H1 (cell line): ENCODE measurements at places on chromosomes 6 and 20. TPM values are rescaled to one million over a fixed set of nuclear protein-coding genes. Genes with fewer than 3 reads are reported as not detected.

Gene HNF4A
- total RNA-seq = not detected in 2 replicates

Gene SLC17A2
- not detected in 2 replicates for total RNA-seq

Gene PI3
- not detected in 2 replicates for total RNA-seq

Gene CAPN11
- 0.97 and 1.2 TPM in 2 replicates for total RNA-seq

Gene BTNL2
- not detected in 2 replicates for total RNA-seq

Gene TUBB2B
- 599 and 612 TPM in 2 replicates for total RNA-seq

Gene DYNLT2
- total RNA-seq = 1.6 and 1.8 TPM in 2 replicates

- H3K4me1 ChIP-seq = no peaks in the 10 kb centered on the region
- no peak overlapping the region for H3K4me3 ChIP-seq
- H3K27me3 ChIP-seq = no peaks in the 10 kb centered on the region
- H3K27ac ChIP-seq = no peak overlapping the region
- no peak for DNase-seq
- no peaks in the 10 kb centered on the region for H3K36me3 ChIP-seq
Measured at GRCh38 chr6:22949967-22950366, 380.6 kb downstream of the HDGFL1 start.

DNA sequence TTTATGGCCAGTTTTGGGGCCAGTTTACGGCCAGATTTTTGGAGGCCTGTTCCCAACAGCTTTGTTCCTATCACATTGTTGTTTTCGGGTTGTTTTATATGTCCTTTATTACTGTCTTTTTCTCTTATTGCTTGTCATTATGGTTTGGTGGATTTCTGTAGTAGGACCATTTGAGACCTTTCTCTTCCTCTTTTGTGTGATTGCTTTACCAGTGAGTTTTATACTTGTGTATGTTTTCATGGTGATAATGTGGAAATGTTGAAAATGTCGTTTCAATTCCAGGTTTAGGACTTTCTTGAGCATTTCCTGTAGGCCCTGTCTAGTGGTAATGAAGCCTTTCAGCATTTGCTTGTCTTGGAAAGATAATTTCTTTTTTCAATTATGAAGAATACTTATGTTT is 17.8 kb downstream of the HLA-B start:
- H3K4me3 ChIP-seq = no peak overlapping the region
- no peak overlapping the region for H3K27ac ChIP-seq
- no peaks in the 10 kb centered on the region for H3K36me3 ChIP-seq
- no peak for DNase-seq

DNA sequence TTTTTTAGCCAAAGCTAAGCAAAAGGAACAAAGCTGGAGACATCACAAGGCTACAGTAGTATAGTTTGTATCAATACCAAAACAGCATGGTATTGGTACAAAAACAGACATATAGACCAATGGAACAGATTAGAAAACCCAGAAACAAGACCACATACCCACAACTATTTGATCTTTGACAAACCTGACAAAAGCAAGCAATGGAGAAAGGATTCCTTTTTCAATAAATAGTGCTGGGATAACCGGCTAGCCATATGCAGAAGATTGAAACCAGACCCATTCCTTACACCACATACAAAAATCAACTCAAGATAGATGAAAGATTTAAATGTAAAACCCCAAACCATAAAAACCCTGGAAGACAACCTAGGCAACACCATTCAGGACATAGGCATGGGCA is 5.0 kb downstream of the RFPL4B start:
- H3K4me1 ChIP-seq = no peaks in the 10 kb centered on the region
- H3K4me3 ChIP-seq = no peak overlapping the region
- no peak for DNase-seq

GRCh38 chr20:46260480-46260879 is 47.8 kb downstream of the CDH22 start:
- H3K4me1 ChIP-seq = no peaks in the 10 kb centered on the region
- no peaks in the 10 kb centered on the region for H3K36me3 ChIP-seq
- no peak overlapping the region for H3K27ac ChIP-seq
- H3K27me3 ChIP-seq = no peaks in the 10 kb centered on the region
- H3K4me3 ChIP-seq = no peak overlapping the region
